Frontal cortex (tissue), 4 donors: ENCODE measurements at places on chromosomes 1 and 21. TPM values are rescaled to one million over a fixed set of nuclear protein-coding genes. Genes with fewer than 3 reads are reported as not detected.

- no peak for DNase-seq
Observed at GRCh38 chr1:97791251-97791650, 129.6 kb downstream of the DPYD start.

GRCh38 chr1:78339490-78339889 lies 151.3 kb upstream of the PTGFR start:
- no peak for DNase-seq

- DNase-seq: no peak
Observed at GRCh38 chr1:175033953-175034352, 10.7 kb upstream of the MRPS14 start.

GRCh38 chr1:53728702-53729455 lies 10.1 kb downstream of the GLIS1 start:
- no peak for DNase-seq

GRCh38 chr1:232306269-232306961 lies 323.5 kb downstream of the SIPA1L2 start:
- no peak for DNase-seq

ANKRD34A gene
- 1.6 TPM for total RNA-seq

GRCh38 chr1:29801561-29801973 lies 565.2 kb downstream of the PTPRU start:
- no peak for DNase-seq
